ENCODE measurements at places on chromosomes 12 and 14.
A peak's percentile ranks its signal among the peaks of the same experiment; 100 is the strongest.

GRCh38 chr14:102903248-102903888 is 19.1 kb upstream of the AMN start:
- H3K27me3 ChIP-seq: no peaks in the 10 kb centered on the region
- no peak overlapping the region for H3K4me3 ChIP-seq
- H3K4me1 ChIP-seq: peaks cover 20% of the 10 kb centered on the region
- peaks cover 31% of the 10 kb centered on the region for H3K36me3 ChIP-seq
- peak overlapping the region; percentile 23 for H3K27ac ChIP-seq

GRCh38 chr14:51607711-51608110 is 44.0 kb upstream of the FRMD6 start:
- peaks cover 9% of the 10 kb centered on the region for H3K4me1 ChIP-seq
- H3K27ac ChIP-seq: no peak overlapping the region
- H3K36me3 ChIP-seq: no peaks in the 10 kb centered on the region

DNA sequence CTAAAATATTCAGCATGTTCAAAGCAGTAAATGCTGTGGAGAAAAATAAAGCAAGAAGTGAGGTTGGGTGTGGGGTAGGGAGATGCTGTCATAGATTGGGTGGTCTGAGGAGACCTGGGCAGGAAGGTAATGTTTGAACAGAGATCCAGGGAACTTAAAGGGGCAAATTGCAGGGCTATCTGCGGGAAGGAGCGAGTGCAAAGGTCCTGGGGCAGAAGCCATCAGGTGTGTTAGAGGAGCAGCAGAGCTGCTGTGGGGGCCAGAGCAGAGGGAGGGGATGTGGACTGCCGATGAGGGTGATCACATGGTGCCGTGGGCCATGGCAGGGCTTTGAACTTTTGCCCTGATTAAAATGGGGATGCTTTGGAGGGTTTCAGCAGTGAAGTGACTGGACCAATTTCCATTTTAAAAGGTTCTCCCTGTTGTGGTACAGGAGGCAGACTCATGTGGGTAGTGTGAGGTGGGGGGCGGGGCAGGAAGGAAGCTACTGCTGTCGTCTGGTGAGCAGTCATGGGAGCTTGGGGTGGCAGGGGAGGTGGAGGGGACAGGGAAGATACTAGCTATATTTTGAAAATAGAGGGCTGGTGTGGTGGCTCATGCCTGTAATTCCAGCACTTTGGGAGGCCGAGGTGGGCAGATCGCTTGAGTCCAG is 145.0 kb downstream of the AACS start:
- no peak overlapping the region for H3K4me3 ChIP-seq
- DNase-seq: peak; percentile 39
- H3K36me3 ChIP-seq: no peaks in the 10 kb centered on the region
- H3K27ac ChIP-seq: no peak overlapping the region
- peaks cover 11% of the 10 kb centered on the region for H3K27me3 ChIP-seq

DNA sequence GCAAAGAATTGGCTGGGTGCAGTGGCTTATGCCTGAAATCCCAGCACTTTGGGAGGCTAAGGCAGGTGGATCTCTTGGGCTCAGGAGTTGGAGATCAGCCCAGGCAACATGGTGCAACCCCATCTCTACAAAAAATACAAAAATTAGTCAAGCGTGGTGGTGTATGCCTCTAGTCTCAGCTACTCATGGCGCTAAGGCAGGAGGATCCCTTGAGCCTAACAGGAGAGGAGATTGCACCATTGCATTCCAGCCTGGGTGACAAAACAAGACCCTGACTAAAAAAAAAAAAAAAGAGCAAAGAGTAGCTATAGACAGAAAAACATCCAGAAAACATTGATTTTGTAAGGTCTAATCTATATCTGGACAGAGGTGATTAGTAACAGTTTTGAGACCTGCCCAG is 25.0 kb downstream of the KIF21A start:
- DNase-seq: no peak
- peaks cover 5% of the 10 kb centered on the region for H3K4me1 ChIP-seq
- H3K27ac ChIP-seq: no peak overlapping the region
- H3K4me3 ChIP-seq: no peak overlapping the region
- H3K36me3 ChIP-seq: peaks cover 10% of the 10 kb centered on the region
